ENCODE measurements at places on chromosomes 1 and 21.

DNA sequence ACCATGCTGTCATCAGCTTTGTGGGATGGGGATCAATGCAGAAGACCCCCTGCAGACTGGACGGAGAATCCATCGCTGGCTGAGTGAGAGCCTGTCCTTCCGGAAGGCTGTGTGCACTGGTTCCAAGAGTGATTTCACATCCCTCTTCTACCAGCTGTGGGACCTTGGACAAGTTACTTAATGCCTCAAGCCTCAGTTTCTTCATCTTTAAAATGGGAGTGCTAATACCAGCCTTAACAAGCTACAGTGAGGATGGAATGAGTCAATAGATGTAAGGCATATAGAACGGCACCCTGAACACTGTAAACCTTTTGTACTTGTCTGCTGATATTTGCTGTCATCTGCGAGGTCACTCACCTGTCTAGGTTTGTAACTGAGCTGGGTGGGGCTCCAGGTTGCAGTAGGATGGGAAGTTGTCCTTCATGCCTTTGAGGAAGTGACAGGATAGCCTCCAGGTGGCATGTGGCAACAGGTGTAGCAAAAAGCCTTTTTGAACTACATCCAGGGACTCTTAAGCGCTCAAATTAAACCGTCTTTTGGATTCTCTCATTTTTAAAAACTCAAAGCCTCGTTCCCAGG lies 27.5 kb downstream of the TMEM51 start:
- no peak for DNase-seq
- peaks cover 9% of the 10 kb centered on the region for H3K4me1 ChIP-seq
- no peak overlapping the region for H3K4me3 ChIP-seq
- no peak overlapping the region for H3K27ac ChIP-seq
- no peaks in the 10 kb centered on the region for H3K36me3 ChIP-seq

GRCh38 chr1:106698660-106699059 lies 357.8 kb upstream of the PRMT6 start:
- H3K27me3 ChIP-seq: no peaks in the 10 kb centered on the region
- no peak overlapping the region for H3K4me3 ChIP-seq
- no peaks in the 10 kb centered on the region for H3K4me1 ChIP-seq
- H3K36me3 ChIP-seq: no peaks in the 10 kb centered on the region

- no peaks in the 10 kb centered on the region for H3K36me3 ChIP-seq
- no peak for DNase-seq
- no peaks in the 10 kb centered on the region for H3K4me1 ChIP-seq
- no peak overlapping the region for H3K27ac ChIP-seq
These were observed 4.3 kb downstream of the NTMT2 start for GRCh38 chr1:170150016-170150415.

- H3K4me3 ChIP-seq: no peak overlapping the region
- no peaks in the 10 kb centered on the region for H3K4me1 ChIP-seq
- H3K27ac ChIP-seq: no peak overlapping the region
- no peaks in the 10 kb centered on the region for H3K27me3 ChIP-seq
- DNase-seq: no peak
- H3K36me3 ChIP-seq: no peaks in the 10 kb centered on the region
These were observed 28.5 kb upstream of the AXDND1 start for GRCh38 chr1:179337288-179337687.

DNA sequence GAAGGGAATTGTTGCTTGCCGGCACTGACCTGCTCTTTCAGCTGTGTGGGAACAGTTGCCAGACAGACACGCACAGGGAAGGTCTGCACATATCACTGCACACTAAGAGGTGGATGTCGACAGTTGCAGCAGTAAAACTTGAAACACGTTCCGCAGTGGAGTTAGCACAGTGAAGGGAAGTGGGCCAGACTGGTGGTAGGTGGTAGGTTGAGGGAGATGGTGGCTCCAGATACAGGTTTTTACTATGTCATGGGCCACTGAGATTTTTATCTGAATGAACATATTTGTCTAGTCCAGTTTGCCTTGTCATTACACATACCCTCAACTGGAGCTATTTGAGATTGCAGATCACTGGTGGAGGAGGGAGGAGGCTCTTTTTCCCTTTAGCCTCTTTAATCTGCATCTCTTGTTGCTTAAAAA lies 13.5 kb downstream of the MRPS6 start:
- no peak overlapping the region for H3K4me3 ChIP-seq
- peaks cover 9% of the 10 kb centered on the region for H3K4me1 ChIP-seq
- DNase-seq: no peak

- H3K36me3 ChIP-seq: no peaks in the 10 kb centered on the region
These were observed 174.2 kb upstream of the CHODL start for GRCh38 chr21:18070392-18070791.

DNA sequence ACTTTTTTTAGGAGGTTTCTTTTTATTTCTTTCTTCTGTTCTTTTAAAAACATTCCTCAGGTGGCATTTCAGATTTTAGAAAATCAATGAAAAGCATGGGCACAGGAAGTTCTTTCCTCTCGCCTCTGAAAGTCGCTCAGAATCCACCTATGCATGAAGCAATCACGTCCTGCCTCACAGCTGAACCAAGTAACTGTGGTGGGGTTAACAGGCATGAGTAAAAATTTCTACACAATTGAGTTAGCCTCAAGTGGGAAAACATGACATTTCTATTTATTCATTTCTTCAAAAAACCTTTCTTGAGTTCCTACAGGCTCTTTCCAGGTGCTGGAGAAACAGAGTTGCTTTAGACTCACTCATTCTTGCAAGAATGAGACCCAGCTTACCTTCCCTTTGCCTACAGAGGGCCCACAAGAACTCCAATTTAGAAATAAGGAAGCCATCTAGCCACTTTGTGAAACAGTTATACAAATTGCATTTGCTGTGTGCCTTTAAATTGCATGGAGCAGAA lies 508.9 kb upstream of the PKN2 start:
- H3K27me3 ChIP-seq: no peaks in the 10 kb centered on the region
- no peak overlapping the region for H3K27ac ChIP-seq
- no peaks in the 10 kb centered on the region for H3K36me3 ChIP-seq
- no peak overlapping the region for H3K4me3 ChIP-seq
- peaks cover 4% of the 10 kb centered on the region for H3K4me1 ChIP-seq

Measured in ovary (tissue), 10 donors.